ENCODE measurements at places on chromosomes 12 and 14. TPM values are rescaled to one million over a fixed set of nuclear protein-coding genes. Genes with fewer than 3 reads are reported as not detected.

TMTC1 gene
- total RNA-seq, result 38.8 TPM

PPP1R36 gene
- 0.34 TPM for total RNA-seq

PALS1 gene
- total RNA-seq, result 28.0 TPM

GPHB5 gene
- total RNA-seq, result not detected

ERGIC2 gene
- total RNA-seq, result 51.6 TPM

TRHDE gene
- under 0.01 TPM for total RNA-seq

SLCO1C1 gene
- total RNA-seq, result not detected

AGAP2 gene
- 0.07 TPM for total RNA-seq

KRT4 gene
- 1.0 TPM for total RNA-seq

IL25 gene
- total RNA-seq, result not detected

NYNRIN gene
- 23.3 TPM for total RNA-seq

CCNT1 gene
- total RNA-seq, result 38.9 TPM

RERG gene
- under 0.01 TPM for total RNA-seq

CCDC184 gene
- not detected for total RNA-seq

TAS2R42 gene
- not detected for total RNA-seq

STK38L gene
- total RNA-seq, result 113 TPM

FOXM1 gene
- total RNA-seq, result 0.07 TPM

PIANP gene
- not detected for total RNA-seq

RNASE3 gene
- total RNA-seq, result not detected

SMOC1 gene
- total RNA-seq, result 4.3 TPM

HOXC4 gene
- total RNA-seq, result not detected

TMPRSS12 gene
- not detected for total RNA-seq

TAS2R14 gene
- total RNA-seq, result 0.68 TPM

CD163L1 gene
- total RNA-seq, result 0.14 TPM

FGF6 gene
- total RNA-seq, result not detected

LPAR5 gene
- total RNA-seq, result 5.1 TPM

GDF3 gene
- not detected for total RNA-seq

CTSG gene
- not detected for total RNA-seq

RHEBL1 gene
- total RNA-seq, result 1.0 TPM
